Kasumi-1 (cell line): ENCODE measurements at places on chromosomes 4 and X.

DNA sequence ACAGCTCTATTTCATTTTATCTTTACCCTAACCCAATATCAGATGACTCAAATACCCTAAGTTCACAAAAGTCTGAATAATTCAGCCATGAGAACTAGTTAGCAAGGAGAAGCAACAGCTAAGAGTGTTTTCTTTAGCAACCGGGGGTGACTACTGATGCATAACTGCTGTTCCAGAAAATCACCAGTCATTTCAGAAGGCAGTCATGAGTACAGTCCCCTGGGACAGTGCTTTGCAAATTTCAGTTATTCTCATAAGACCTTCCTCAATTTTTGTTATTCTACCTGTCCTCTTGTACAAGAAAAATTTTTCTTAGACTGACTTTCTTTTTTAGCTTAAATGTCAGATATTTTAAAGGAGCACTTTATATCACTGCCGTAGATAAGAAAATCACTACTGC is 16.4 kb downstream of the BANK1 start:
- DNase-seq: no peak

DNA sequence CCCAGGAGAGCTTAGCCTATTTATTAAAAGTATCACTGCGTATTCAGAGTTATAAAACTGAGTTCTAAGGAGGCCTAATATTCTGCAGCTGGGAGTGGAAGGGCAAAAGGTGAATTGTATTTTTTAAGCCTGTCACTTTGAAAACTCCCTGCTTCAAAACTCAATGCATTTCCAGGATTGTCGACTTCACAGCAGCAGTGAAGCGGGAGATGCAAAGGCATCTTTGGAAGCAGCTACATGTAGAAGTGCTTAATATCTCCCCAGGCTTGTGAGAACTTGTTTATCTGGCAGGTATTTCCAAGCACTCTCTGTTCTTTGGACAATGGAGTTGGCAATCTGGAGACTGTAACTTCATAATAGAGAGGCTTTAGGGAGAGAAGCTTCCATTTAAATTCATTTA is 717.5 kb upstream of the SLIT2 start:
- DNase-seq: no peak

DNA sequence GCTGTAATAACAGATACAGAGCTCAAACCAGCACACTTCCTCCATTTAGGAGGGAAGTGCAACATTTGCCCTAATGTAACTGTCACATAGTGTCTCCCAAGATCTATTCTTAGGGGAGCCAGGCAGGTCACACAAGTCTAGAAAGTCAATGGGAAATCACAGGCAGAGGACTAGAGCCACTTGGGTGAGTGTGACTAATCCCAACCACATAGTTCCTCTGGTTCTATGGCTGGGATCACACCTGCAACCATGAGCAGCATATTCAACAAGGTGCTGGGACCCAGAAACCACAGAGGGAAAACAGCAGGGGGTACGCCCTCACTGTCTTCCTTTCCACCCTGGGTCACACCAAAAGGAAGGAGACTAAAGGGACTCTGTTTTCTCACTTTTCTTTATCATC is 66.8 kb upstream of the TACR3 start:
- DNase-seq: no peak

DNA sequence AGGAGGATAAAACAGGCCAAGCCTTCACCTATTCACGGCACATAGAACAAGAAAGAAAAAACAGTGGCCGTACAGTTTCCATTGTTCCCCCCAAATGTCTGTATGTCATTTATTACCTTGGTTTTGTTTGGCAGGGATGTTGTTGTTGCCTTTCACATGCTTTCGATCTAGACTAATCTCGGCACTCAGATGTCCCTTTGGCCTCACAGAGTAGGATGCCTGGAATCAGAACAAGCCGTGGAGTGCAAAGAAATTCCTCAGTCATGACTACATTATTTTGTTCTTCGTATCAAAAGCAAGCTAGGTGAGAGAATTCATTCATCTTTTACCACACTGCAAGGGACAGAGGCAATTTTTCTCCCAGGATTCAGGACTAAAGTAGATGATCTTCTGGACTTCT is 106.9 kb downstream of the SMIM20 start:
- no peak for DNase-seq

- DNase-seq: no peak
Observed at GRCh38 chrX:18714910-18715309, 7.5 kb downstream of the PPEF1 start.
